ENCODE measurements at places on chromosomes 3 and 15. TPM values are rescaled to one million over a fixed set of nuclear protein-coding genes. Genes with fewer than 3 reads are reported as not detected.

Gene SPINT1
- polyA plus RNA-seq = 57.8 TPM

DNA sequence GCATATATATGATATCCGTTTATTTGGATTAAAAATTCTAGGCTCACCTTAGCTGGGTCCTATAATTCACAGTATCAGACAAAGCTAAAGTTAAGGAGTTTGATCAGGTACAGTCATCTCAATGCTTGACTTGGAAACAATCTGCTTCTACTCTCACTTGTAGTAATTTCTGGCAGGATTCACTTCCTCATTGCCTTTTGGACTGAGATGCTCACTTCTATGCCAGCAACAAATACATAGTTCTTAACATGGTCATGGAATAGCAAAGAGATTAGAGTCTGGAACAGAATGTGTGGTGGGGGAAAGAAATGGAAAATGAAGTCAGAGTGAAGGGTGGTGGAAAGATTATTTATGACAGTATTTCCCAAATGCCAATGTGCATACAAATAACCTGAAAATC lies 693.6 kb downstream of the CADM2 start:
- DNase-seq = no peak

Gene ARPIN
- 32.9 TPM for polyA plus RNA-seq

- DNase-seq = no peak
Observed at GRCh38 chr15:42375941-42376340, 16.6 kb downstream of the CAPN3 start.

DNA sequence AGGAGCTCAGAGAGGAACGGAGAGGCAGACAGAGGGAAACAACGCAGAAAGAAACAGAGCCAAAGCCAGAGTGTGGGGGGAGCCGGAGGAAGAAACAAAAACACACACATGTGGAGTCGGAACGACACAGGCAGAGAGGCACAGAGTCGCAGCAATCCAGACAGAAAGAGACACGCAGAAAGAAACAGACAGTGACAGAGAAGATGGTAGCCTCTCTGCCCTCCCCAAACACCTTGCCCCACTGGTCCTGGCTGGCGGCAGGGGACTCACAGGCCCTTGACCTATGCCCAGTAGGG lies 1.7 kb downstream of the NCKIPSD start:
- no peak for DNase-seq

DNA sequence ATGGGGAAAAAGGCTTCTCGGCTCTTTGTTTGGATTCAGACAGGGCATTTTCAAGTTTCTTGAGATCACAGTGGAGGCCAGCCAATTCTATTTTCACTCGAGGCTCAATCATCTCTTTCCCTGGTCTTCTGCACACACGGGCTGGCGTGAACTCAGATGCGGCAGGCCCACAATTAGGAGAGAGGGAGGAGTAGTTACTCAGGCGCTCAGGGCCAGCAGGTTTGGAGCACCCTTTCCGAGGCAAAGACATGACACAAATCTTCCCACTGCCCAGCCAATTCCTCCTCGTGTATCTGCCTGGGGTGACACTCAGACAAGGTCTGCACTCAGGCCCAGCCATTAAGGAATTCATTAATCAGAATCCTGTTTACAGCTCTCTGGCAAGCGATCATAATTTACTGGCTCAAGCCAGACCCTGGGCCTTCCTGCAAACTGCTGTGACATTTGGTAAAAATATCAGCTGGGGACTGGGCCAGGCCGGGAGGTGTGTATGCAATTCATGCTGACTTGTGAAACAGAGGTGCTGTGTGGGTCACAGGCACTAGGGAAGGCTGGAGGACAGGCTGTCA lies 68.1 kb upstream of the TLE3 start:
- peak; percentile 69 for DNase-seq

DNA sequence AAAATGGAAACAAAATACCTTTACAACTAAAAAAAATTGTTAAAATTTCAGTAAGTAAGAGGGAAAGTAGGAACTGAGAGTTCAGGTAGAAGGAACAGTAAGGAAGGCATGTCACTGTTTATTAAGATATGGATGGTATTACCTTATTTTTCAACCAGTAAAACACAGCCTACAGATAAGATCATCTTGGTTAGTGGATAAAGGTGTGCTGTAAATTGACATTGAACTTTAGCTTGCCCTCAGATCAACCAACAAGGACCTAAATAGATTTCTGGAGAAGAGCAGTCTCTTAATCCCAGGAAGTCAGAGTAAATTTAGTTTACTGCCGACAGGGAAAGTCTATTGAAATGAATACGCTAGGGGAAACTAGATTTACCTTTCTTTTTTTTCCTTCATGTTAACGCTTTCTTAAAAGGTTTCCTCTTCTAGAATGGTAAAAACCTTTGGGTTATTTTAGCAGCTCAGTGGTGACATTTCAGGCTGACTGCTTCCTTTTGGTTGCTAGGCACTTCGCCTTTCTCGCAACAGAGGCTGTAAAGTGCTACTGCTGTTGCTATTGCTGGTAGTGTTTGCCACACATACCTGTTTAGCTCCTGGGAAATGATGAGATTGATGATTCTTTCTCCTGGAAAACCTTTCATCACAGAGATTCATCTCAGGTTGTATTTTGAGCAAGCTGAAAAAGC lies 12.9 kb downstream of the DZIP3 start:
- DNase-seq = no peak

Gene CSTA
- 1.1 TPM for polyA plus RNA-seq

Gene VIPR1
- 9.2 TPM for polyA plus RNA-seq

DNA sequence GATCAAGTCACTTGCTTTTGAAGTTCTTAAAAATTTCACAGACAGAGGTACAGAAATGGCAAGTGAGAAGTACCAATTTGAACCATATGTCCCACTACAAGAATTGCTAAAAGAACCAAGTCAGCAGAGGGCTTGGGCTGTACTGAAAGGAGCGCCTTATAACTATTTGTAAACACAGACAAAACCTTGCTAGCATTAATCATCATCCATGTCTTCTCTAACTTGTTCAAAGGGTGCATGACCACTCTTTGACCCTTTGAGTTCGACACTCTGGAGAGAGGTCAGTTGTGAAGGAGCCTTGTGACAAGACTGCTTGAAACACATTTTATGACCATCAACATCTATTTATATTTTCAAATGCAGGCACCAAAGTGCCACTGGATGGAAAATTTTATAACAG lies 191.7 kb downstream of the PDZRN3 start:
- no peak for DNase-seq

GRCh38 chr15:50190166-50190570 lies 8.2 kb downstream of the SLC27A2 start:
- DNase-seq = no peak

Gene FBXO40
- 0.10 TPM for polyA plus RNA-seq

DNA sequence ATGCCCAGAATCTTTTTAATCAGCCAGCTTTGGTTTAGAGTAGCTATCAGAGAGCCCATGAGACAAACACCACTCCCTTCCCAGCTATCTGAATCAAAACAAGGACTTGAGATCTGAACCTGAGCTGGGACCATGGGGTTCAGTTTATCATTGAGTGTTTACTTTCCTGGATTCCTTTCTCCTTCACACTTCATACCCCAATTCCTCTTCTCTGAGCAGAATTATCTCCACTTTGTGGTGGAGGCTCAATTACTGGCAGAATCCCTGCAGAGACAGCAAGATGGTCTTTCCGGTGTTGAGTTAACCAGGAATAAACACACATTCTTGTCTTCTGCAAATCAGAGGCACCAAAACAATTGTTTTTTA lies 102.4 kb downstream of the RPL22L1 start:
- no peak for DNase-seq

Gene PPP1R14D
- polyA plus RNA-seq = 0.30 TPM

GRCh38 chr3:136929977-136930670 lies 27.7 kb upstream of the IL20RB start:
- DNase-seq = peak; percentile 56

DNA sequence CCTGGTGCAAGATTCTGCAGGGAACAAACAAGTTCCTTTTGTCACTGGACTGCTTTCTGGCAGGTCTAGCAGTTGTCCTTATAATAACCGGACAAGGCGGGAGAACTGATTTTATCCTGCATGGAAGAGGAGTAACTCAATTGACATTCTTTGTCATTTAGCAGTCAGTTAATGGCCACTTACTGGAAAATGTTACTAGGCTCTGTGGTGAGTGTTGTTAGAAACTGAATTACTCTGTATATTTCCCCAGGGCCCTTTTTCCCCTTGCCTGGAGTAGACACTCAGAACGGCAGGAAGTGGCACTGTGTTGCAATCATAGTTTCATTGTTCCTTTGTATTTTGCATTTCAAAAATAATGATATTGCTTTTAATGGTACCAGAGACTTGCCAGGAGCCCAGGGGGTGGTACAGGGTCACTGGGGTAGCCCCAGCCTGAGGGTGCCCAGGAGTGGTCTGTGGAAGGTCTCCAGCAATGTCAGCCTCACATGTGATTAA lies 318.6 kb upstream of the LRRFIP2 start:
- DNase-seq = peak; percentile 41

DNA sequence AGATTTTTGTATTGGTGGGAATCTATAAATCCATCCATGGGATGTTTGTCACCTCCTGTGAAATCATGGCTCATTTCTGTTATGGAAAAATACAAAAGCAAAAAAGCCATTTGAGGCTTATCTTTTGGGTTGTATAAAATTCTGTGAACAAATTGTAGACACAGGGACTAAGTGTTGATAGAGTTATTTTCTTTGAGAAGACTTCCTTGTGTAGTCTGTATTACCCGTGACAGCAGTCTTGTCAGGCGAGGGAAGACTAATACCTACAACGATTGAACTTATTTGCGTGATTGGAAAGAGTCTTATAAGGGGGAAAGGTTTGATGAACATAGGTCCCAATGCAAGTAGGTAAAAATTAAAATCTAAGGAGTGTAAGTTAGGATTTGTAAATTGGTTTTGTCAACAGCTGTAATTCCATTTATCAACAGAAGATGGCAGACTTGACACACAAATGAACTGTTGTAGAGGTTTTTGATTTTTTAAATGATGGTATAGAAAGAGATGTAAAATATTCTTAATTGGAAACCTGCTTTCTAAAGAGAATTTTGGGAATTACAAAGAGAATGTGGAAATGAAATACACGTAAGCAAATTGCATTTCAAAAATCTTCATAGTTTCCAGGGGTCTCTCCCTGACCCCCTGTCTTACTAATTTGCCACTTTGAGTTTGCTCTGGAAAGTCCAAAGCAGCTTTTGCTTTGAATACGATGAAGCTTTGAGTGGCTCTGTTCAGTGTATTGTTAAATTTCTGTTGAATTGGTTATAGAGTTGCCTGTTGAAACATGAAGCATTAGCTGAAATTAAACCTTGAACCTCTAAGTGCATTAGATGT lies 33.2 kb downstream of the SLC25A26 start:
- no peak for DNase-seq

DNA sequence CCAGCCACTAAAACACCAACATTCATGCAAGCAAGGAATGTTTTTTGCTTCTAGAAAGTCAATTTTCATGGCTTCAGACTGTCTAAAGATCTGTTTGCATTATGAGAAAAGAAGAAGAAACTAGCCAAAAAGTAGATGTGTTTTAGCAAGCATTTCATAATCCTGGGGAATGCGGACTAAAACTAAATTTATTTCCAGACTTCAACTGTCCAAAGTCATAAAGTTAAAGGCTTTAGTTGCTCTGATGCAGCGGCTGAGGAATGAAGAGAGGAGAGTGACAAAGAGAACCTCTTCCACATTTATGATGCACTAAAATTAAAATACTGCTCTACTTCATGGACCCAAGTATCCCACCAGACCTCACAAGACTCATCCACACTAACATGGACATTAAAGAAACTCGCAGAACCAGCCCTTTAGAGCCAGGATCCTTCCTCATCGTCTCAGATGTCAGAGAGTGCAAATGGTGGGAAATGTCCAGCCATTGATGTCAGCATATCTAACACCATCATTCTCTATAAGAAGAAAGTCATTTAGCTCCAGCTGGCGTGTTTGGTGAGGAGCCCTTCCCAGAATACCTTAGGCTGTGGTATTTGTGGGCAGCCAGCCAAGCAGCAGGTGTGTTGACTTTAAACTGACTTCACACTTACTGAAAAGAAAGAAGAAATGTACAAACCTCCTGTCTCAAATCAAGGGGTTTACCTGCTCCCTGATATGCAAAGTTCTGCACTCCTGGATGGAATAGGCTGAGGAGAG lies 17.4 kb downstream of the FYCO1 start:
- peak; percentile 48 for DNase-seq
